Body of pancreas (tissue), 4 donors: ENCODE measurements at places on chromosomes 12 and 14. TPM values are rescaled to one million over a fixed set of nuclear protein-coding genes. Genes with fewer than 3 reads are reported as not detected.

DNA sequence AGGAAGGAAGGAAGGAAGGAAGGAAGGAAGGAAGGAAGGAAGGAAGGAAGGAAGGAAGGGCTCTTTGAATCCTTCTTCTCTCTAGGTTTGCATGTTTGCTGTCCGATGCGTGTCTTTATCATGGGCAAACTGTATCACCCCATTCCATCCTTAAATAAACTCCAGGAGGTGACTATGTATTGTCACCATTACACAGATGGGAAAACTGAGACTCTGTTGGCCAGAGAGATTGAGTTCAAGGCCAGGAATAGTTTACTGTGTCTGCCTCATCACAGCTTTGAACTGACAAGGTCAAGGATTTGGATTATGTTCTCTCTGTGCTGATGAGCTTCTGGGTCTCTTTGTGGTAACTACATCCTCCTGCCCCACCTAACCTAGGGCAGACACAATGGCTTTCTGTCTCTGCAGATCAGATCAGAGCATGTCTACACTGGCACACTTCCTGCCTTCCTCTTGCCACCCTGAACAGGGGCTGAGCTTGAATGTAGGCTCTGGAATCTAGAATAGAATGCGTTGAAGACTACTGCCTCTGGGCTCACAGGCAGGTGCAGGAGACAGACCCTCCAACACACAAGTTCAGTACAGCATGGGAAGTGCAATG, 78.9 kb upstream of the MAP1LC3B2 start:
- no peak for DNase-seq

GRCh38 chr14:92603309-92604242, 90.0 kb downstream of the RIN3 start:
- DNase-seq, result no peak

Gene LRP1
- total RNA-seq, result 162 TPM

Gene LIN7A
- 1.0 TPM for total RNA-seq
